ENCODE measurements at places on chromosomes 3 and 15.

GRCh38 chr3:15942462-15942861 is 144.7 kb upstream of the ANKRD28 start:
- peak; percentile 14 for DNase-seq

DNA sequence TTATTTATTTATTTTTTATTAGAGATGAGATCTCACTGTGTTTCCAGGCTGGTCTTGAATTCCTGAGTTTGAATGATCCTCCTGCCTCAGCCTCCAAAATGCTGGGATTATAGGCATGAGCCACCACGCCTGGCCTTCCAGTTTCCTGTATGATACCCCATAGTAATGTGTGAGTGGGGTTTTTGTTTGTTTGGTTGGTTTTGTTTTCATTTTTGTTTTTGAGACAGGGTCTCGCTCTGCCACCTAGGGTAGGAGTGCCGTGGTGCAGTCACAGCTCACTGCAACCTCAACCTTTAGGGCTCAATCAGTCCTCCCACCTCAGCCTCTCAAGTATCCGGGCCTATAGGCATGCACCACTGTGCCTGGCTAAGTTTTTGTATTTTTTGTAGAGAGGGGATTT is 30.9 kb downstream of the GOLM2 start:
- DNase-seq = no peak

GRCh38 chr3:109275702-109276293 is 40.5 kb downstream of the DPPA2 start:
- peak; percentile 73 for DNase-seq

- DNase-seq = no peak
These were observed 110.5 kb upstream of the ABHD17C start for GRCh38 chr15:80584561-80584964.

DNA sequence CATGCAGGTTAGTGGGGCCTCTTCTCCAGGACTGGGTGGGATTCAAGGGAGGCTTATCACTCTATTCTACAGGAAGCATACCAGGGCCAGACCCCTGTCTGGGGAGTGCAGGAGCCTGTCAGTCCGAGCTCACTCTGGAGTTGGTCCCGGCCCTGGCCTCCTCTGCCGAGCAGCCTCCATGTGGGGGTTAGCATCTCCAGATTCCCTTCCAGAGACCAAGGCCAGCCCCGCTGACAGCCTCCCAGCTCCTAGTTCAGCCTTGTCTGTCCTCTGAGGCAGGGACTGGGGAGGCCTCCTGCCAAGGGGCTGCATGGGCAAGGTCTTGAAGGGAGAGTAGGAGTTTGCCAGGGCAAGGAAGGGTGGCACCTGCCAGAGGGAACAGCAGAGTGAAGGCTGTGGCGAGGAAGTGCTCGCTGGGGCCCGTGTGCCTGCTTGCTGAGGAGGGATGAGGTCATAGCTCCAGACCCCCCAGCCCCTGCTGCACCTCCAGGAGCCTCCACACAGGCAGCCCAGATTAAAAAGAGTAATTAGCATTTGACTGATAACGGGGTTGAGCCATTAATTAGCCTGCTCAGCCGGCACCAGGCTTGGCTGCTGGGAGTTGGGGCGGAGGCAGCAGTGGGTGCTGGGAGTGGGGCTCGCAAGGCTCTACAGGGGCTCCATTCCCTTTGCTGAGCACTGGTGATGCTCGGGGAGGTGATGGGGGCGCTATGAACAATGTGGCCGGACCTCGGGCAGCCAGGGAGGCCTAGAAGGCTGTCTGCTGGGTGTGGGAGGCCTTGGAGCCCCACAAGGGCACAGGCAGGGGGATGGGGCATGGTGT is 54.3 kb downstream of the DNAJB8 start:
- DNase-seq = no peak

GRCh38 chr3:22969276-22969675 is 233.9 kb upstream of the UBE2E2 start:
- no peak for DNase-seq

- DNase-seq = no peak
These were observed 127.2 kb upstream of the MANF start for GRCh38 chr3:51257870-51258269.

DNA sequence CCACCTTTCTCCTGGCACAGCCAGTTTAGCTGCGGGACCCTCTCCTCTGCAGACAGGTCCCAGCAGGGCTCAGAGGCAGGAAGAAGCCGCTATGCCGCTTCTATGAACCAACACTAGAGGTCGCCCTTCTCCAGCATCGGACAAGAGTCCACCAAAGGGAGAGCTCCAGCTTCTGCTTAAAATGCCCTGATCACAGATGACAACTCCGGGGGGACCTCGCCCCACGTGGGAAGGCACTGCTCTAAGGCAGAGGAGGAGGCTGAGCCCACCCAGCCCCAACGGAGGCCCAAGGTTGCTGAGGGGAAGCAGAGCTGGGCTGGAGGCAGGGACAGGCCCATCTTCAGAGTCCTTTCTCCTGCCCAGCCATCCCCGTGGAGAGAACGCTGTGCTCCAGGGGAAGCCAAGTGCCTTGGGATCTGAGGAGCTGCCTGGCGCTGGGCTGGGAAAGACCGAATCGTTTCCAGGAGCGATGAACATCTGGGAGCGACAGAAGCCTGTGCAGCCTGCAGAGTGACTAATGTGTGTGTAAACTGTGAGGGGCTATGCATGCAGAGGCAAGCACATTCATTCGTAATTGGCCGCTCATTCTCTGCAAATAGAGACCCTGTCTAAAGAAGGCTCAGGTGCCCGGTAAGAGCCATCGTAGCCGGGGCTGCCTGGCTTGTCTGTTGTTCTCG is 43.5 kb upstream of the BDH1 start:
- DNase-seq = no peak

GRCh38 chr3:135853981-135854380 is 111.5 kb upstream of the PPP2R3A start:
- no peak for DNase-seq

All from NCI-H524 (cell line).